Stimulated activated CD8-positive, alpha-beta memory T cell treated with anti-CD3 and anti-CD28 coated beads, Interleukin-4, amount 100 ng/mL, for 4 hours (primary cell): ENCODE measurements at places on chromosomes 7 and 10.

GRCh38 chr10:58517081-58517480 is 4.4 kb downstream of the BICC1 start:
- no peak for DNase-seq

GRCh38 chr7:22127835-22128527 is 182.3 kb upstream of the CDCA7L start:
- no peak for DNase-seq

GRCh38 chr7:152870106-152870693 is 110.6 kb downstream of the ACTR3B start:
- DNase-seq, result no peak

- no peak for DNase-seq
These were observed 66.0 kb downstream of the EBF3 start for GRCh38 chr10:129897871-129898626.

- DNase-seq, result no peak
These were observed 9.9 kb upstream of the GNAI1 start for GRCh38 chr7:80124526-80125264.

DNA sequence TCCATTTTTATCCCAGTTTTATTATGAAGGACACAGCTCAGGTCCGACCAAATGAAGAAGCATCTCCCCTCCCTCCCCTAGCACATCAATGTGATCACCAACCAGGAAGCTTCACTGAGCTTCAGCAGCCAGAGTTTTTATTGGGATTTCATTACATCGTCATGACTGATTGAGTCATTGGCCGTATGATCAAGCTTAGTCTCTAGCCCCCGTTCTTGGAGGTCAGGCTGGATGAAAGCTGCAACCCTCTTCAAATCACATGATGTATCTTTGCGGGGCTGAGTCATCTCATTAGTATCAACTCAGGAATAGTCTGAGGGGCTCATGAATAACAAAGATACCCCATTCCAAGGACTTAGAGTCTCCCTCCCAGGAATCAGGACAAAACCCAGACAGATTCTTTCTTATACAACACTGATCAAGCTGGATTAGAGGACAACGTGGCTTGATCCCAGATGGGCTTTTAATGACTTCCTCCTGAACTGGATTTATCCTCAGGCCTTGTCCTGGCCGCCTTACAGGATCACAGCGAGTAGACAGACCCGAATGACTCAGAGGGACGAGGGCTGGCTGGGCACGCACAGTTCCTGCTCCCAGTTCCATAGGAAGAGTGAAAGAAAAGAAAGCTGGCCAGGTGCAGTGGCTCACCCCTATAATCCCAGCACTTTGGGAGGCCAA is 14.5 kb downstream of the LIMK1 start:
- DNase-seq, result no peak

DNA sequence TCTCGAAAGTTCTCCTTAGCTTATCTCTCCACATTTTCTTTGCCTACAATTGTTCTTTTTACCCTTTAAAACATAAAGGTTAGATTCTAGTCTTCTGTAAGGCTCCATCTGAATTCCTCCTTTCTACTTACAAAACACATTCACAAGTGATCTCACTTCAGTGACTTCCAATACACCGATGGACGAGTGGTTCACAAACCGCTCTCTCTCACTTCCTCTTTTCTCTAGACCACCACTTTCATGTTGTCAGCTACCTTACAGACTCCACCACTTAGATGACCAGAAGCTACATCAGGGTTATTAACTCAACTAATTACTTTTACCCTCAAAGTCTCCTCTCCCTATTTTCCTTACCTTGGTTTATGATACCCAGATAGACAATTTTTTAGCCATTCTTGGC is 11.8 kb downstream of the MET start:
- DNase-seq, result no peak

DNA sequence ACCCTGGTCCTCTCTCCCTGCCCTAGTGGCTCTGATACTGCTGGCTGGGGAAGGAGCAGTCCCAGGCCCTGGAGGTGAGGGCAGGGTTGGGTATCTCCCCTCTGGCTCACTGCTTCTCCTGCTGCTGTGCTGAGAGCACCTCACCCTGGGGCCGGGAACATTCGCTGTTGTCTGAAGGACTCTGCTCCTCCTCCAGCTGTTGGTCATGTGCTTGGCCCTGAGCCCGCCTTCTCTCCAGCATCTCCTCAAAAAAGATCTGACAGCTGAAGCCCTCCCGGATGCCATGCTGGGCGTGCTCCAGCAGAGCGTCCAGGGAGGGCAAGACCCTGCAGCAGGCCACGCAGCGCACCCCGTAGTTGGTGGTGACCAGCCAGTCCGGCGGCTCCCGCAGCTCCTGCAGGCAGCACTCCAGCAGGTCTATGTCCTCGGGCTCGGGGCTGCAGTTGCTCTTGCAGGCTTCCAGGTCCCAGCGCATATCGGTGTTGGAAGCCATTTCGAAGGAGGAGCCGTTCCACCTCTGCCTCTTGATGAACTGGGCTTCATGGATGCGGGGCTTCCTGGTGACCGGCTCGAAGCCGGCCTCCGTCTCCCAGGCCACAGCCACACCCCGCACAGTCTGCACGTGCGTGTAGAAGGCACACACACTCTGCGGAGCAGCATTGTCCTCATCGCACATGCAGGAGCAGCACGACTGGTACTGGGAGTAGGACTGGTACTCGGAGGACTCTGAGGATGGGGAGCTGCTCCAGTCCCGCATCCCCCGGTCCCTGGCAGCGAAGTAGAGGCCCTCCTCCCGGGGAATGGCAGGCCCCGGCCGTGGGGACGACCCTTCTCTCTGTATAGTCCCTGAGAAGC is 2.1 kb downstream of the FAM170B start:
- no peak for DNase-seq

GRCh38 chr7:34222722-34223121 is 317.4 kb downstream of the BMPER start:
- no peak for DNase-seq

DNA sequence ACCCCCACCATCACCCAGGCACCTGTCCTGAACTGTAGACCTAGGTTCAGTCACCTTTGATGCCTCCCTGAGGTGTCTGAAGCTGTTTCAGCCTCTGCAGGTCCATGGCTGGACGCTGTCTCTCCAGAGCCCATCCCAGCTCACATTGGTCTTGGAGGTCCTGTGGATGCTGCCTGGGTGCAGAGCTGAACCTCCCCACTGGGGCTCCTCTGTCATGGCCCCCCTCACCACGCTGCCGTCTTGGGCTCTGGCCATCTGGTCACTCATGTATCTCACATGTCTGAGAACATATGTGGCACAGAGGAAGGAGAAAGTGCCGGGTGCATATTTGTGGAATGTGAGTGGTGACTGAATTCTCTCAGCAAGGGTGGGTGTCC is 108.9 kb downstream of the NKX6-2 start:
- DNase-seq, result no peak

DNA sequence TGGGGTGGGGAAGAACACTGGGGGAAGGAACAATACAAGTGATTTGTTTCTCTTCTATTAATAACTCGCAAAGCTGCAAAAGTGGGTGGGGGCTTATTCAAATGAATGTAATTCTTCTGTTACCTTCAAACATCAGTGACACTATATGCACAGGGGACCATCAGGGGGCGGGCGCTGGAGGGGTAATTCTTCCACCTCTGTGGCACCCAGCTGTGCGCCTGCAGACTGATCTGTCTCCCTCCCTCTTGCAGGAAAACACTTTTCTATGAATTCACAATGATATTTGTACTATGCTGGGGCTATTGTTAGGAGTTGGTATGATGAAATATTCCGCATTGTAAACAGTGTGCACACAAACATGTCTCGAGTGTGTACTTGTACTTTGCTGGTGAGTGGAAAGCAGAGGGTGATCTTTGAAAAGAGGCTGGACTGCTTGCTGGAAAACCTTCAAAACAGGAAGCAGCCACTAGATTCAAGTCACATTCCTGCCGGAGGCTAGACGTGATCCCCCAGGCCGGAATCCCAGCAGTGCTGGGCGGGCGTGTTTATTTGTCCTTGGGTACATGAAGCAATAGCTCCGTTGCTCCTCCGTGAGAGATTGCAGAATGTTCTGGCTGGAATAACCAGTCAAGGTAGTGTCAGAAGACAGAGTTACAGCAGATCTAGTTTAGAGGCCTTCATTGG is 15.8 kb upstream of the BNIP3 start:
- no peak for DNase-seq

- DNase-seq, result no peak
These were observed 27.0 kb upstream of the CDK13 start for GRCh38 chr7:39923091-39923490.

DNA sequence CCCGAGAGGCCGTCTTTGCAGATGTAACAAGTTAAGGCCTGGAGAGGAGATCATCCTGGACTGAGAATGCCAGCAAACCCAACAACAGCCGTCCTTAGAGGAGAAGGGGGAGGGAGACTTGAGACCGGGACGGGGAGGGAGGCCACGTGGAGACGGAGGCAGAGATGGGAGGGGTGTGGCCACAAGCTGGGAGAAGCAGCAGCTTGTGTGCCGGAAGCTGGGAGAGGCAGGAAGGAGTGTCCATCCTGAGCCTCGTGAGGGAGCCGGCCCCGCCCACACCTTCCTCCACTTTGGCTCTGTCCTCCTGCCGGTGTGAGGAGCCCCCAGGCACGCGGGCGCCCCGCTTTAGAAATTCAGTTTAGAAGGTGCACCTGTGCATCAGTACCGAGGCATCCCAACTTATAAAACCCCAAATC is 95.7 kb downstream of the DNAJB6 start:
- no peak for DNase-seq

DNA sequence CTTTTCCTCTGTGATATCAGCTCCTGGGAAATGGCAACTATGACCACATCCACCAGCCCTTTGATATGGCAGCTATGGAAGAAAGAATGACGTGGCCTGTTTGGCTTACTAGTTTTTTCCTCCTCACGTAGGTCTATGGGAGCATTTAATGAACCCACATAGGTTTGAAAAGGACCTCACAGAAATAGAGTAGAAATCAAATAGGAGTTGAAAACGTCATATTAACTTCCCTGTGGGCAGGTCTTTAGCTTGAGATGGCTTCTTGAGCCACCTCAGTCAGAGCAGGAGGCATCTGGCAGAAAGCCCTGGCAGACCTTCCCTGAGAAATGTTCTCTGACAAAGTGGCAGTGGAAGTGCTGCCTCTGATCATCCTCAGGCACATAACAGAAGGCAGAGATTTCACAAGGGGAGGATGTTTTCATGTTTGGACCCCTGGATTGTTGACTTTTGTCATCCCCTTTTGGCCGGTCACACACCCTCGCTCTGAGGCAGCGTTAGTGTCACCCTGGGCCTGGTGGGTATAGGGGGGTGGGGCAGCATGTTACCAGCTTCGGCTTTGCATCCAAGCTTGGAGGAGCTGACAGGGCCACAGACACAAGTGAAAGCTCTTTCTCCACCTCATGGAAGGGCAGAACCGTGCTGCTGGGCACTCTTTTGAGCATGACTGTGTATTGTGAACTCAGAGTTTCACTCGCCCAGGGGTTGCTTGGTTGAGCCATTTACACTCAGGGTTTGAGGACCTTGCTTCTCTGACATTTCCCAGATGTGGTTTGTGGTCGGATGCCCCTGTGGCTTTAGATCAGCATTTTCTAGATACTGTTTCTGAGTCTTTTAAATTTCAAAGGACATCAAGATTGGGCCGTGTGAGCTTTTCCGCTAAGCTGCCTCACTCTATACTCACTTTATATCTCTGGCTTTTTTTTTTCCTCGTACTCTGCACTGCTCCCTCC is 184.2 kb downstream of the STK31 start:
- peak; percentile 5 for DNase-seq
